ENCODE measurements at places on chromosomes 1 and 21. TPM values are rescaled to one million over a fixed set of nuclear protein-coding genes. Genes with fewer than 3 reads are reported as not detected.

The F13B gene
- polyA plus RNA-seq, result not detected

The C2CD4D gene
- not detected for polyA plus RNA-seq

The EXTL1 gene
- polyA plus RNA-seq, result 2.7 TPM

The MYCL gene
- polyA plus RNA-seq, result 36.3 TPM

The HEYL gene
- not detected for polyA plus RNA-seq

The CYB561D1 gene
- 9.2 TPM for polyA plus RNA-seq

The AMPD1 gene
- not detected for polyA plus RNA-seq

The HUNK gene
- 9.3 TPM for polyA plus RNA-seq

The GPR52 gene
- polyA plus RNA-seq, result not detected

The OR2L8 gene
- not detected for polyA plus RNA-seq

The TFF1 gene
- polyA plus RNA-seq, result not detected
